SK-N-DZ (cell line): ENCODE measurements at places on chromosomes 4 and X.

DNA sequence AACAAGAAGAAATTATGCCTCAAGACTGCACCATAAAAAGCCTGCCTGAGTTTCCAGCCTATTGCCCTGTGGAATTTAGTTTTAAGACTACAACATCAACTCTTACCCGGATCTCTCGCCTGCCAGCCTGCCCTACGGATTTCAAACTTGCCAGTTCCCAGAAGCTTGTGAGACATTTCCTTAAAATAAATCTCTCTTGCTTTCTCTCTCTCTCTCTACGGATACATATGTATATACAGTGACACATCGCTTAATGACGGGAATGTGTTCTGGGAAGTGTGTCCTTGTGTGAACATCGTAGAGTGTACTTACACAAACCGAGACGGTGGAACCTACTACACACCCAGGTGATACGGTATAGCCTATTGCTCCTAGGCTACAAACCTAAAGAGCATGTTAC lies 79.5 kb downstream of the CLNK start:
- no peak for DNase-seq

GRCh38 chr4:31370866-31371465 lies 650.8 kb downstream of the PCDH7 start:
- peak; percentile 64 for DNase-seq

- no peak for DNase-seq
These were observed 52.7 kb downstream of the SLC10A7 start for GRCh38 chr4:146469022-146469421.

GRCh38 chr4:112473985-112474384 lies 42.0 kb downstream of the NEUROG2 start:
- DNase-seq: no peak

DNA sequence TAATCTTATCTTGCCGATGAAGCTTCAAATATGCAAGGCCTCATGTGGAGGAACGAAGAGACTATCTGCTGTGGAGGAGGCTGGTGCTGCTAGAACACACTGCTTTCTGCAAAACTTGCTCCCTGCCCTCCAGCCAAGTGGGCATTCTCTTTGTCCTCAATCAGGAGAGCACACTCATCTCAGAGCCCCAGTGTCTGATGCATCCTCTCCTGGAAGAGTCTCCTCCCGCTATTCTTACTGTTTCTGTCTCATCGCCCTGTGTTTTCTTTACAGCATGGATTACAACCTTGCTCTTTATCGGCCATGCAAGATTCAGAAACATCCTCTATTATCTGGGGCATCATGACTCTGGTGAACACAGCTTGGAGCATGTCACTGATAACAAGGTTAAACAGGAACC lies 68.2 kb upstream of the MTNR1A start:
- no peak for DNase-seq

GRCh38 chr4:87601361-87601760 lies 7.0 kb upstream of the DSPP start:
- DNase-seq: no peak

DNA sequence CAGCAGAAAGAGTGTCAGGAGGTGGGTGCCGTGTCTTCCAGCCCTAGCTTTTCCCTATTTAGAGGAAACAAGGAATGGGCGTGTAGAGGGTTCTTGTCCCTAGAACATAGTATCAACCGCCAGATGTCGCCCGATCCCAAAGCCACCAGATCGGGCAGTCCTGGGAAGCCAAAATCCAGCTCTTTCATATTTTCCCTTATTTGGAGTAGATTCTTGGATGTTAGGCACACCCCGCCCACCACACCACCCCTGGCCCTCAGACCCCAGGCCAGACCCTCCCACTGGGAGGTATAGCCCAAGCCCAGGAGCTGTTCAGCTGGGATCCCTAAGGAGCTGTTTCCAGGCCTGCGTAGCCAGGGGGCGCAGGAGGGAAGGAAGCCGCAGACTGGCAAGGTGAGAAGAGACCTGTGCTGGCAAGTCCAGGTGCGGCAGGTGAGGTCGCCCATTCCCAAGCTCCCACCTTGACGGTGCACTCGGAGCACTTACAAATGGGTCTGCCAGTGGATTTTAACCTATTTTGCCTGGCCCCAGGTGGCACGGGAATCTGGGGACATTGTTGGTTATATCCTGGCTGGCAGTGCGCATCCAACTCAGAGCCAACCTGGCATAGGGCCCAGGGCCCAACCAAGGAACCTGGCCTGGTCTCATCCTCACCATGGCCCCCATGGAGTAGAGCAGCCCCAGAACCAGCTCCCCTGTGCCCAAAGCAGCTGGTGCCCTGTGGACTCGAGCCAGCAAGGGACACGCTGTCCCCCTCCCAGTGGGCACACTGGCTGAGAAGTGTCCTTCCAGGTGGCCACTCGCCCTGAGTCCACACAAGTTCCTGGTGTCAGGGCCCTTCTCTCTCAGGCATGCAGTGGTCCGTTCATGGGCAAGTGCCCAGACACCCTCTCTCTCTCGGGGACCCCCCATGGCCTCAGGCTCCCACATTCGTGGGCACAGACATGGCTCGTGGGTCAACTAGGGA lies 811 bp downstream of the FLNA start:
- DNase-seq: peak; percentile 89

GRCh38 chr4:77776182-77777134 lies 42.7 kb downstream of the CNOT6L start:
- no peak for DNase-seq

GRCh38 chrX:9983846-9984245 lies 16.7 kb downstream of the CLDN34 start:
- DNase-seq: no peak

DNA sequence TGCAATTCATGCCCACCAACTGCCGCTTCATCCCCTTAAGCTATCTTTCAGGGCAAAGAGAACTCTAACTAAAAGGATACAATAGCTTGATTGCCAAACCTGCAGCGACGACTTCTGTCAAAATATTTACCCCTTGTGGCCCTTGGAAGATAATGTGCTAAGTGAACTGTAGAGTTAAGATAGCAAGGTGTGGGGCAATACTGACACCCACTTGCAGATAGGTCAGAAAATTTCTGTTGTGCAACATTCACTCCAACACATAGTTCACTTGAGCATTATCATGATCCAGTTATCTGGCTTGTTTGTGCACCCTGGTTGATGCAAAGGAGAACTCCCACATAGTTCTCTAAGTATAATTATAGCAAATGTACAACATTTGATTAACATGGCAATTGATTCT lies 55.6 kb downstream of the RHOXF2B start:
- no peak for DNase-seq

- no peak for DNase-seq
These were observed 89.2 kb downstream of the NHS start for GRCh38 chrX:17464194-17464593.

DNA sequence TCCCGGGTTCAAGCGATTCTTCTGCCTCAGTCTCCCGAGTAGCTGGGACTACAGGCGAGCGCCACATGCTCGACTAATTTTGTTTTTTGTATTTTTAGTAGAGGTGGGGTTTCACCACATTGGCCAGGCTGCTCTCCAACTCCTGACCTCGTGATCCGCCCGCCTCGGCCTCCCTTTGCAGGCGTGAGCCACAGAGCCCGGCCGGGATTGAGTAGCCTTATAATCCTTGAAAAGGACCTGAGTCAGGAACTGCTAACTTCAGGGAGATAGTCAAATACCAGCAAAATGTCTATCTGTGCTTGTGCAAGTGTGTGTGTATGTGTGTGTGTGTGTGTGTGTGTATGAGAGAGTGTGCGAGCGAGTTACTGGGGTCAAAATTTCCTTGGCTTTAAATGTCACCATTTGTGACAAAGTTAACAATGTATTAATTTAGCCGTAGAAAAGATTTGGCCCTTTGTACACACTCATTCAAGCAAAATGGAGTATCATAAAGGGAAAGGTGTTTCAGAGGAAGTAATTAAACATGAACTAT lies 1.8 kb upstream of the KDM6A start:
- no peak for DNase-seq

DNA sequence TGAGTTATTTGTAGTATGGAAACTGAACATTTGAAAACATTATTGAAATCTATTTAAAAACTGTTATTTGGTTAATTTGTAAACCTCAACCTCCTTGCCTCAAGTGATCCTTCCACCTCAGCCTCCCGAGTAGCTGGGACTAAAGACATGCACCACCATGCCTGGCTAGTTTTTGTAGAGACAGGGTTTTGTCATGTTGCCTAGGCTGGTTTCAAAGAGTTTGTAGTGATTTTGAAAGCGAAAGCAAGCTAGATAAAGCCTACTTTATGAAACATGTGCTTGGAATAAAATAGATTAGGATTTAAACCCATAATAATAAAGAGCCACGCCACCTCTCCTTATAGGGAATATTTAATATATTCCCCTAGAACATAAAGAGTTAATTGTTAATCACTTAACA lies 23.5 kb downstream of the ARSJ start:
- no peak for DNase-seq

DNA sequence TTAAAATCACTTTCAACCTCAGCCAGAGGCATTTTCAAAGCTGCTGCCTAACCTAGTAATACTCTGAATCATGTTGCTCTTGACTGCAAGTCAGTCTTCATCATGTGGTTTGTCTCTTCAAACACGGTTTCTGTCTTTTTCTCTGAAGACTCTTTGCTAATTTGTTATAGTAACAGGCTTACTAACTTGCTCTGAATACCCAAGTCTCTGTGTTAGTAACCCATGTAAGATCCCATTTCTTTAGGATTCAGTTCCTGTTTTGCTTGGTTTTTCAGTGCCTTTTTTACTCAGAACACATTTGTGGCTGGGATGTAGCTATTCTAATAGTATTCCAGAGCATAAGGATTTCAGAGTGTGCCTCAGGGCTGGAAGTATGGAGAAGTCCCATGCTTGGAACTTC lies 1450.6 kb upstream of the IGFBP7 start:
- DNase-seq: no peak

DNA sequence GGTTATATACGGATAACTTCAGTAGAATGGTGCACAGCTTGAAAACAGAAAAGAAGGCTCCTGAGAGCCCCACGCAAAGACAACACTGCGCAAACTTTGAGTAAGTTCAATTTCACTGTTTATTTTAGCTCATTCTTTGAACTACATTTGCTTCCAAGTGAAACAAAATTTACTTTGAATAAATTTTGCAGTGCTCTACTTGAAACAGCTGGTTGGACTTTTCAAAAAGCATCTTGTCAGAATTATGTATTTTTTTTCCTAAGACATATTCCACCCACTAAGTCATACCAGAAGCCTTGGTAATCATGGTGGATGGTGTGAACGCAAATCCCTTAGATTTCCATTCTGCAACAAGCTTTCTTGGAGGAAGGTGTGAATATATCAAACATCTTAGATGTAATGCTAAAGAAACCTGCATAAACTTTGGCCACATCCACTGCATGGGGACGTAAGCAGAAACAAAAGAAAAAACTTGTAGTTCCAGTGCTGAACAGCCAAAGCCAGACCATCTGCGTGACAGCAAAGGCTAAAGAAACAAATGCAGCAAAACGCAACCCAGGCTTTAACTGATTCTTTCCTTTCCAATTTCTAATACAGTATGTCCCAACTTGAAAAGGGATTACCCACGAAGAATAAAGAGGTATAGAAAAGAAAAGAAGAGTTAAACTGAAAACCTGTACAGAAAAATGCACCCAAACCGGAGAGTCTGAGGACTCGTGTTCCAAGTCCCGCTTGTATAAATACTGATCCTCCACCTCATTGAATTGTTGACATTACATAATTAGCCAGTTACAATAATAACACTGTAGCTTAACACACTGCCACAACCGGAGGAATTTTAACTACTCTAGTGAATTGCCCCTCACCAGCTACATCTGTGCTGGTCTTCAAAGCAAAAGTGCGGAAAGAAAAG lies 90.9 kb downstream of the SH3RF1 start:
- DNase-seq: no peak

DNA sequence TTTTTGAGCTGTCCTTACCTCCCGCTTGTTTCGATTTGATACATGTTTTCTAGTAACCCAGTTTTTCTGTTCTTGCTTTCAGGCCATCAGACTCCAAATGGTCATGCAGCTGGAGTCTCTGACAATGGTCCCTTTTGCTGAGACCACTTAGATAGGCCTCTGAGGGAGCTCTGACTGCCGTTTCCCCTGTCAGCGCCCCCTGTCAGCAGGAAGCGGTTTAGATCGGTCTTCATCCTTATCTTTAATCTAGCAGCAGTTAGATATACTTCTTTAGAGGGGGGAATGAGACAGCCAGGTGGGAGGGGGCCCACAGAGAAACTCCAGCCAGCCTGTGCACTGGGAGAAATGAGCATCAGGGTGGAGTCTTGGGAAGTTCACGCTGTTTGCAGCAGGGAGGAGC lies 457.9 kb downstream of the GPAT3 start:
- DNase-seq: peak; percentile 4

DNA sequence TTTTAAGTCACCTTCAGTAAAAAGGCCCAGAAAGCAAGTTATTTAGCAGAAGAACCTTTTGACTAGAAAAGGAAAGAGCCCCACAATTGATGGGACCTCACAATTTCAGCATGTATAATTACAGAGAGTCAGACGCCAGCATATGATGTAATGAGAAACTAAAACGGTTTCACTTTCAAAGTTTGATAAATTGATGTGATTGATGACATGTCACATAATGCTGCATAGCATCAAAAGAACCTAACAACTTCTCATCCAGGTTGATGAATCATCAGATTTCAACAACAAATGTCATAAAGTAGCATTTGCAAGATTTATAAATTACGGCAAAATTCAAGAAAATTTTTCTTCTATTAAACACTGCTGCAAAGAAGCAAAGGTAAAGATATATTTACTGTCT lies 3.9 kb upstream of the GAR1 start:
- no peak for DNase-seq

DNA sequence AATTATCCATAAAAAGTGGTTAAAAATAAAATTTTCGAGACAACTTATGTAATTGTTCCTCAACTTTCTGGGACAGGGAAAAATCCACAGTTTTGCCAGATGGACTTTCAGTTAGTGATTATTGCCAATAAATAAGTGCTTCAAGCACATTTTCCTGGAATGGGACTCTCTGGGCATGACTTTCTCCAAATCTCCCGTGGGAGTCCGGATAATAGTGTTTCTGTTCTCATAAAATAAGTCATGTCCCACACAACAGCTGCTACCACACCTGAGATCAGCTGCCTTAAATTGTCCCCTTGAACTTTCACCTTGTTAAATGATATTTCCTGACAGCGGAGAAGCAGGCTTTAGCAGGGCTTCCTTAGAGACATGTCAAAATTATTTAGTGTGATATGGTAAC lies 133.4 kb upstream of the NAP1L5 start:
- no peak for DNase-seq

DNA sequence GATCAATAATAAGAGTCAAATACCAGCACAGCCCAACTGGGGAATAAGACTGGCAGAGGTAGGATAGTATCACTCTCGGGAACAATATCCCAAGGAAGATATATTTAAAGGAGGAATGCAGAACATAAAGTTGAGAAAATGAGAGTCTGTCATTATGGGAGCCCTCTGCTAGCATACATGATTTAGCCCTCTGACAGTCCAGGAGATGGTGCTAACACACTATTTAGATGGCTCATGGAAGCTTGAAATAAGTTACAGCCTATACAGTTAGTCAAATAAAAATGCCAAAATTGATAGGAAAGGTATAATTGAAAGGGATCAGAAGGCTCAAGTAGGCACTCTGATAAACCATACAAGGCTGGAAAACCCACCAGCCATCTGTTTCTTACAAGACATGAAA lies 201.0 kb upstream of the NEIL3 start:
- DNase-seq: no peak

DNA sequence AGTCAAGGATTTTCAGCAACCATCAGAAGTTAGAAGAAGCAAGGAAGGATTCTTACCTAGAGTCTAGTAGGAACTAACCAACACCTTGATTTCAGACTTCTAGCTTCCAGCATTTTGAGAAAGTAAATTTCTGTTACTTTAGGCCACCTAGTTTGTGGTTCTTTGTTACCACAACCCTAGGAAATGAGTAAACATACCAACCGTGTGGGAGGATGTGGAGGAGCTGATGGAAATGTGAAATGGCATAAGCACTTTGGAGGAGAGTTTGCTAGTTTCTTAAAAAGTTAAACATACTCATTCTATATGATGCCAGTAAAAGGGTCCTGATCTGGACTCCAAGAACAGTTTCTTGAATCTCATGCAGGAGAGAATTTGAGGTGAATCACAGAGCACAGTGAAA lies 679.4 kb downstream of the PDHA2 start:
- DNase-seq: no peak
